ENCODE measurements at places on chromosomes 11 and 22.
A peak's percentile ranks its signal among the peaks of the same experiment; 100 is the strongest.

GRCh38 chr11:17077240-17077519 lies 287 bp downstream of the RPS13 start:
- DNase-seq, result no peak

DNA sequence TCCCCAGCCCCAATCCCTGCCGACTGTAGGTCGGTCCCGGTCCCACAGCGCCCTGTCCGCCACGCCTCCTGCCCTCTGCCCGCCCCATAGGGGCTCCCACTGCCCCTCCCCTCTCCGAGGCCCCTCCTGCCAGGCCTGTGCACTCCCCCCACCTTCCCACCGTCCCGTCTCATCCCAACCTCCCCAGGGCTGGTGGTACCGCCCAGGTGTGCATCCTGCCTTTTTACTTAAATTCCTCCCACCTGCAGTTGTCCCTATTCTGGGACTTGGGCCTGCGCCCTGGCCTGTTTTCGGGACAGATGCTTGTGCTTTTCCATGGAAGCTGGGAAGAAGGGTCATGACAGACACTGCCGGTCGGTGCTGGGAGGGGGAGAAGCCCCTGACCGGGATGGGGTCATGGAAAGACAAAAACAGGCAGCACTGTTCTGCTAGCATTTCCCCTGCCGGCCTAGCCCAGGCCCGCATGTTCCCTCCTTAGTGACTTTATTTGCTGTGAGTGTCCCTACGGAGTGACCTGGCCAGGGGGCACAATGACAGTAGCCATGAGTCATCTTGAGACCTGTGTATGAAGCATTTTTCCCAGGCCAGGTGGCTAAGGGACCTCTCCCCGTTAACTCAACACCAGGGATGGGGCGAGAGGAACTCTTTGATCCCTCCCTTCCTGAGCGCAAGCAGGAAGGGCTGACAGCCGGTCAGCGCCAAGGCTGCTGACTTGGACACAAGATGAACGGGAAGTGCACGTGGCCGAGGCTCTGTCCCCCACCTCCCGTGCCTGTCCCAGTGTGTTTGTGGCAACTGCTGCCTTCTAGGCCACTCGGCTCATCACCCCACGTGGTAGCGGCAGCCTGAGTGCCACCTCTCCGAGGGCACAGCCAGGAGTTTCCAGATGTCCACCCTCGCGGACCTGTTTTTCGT lies 7.1 kb downstream of the TBX1 start:
- DNase-seq, result no peak

DNA sequence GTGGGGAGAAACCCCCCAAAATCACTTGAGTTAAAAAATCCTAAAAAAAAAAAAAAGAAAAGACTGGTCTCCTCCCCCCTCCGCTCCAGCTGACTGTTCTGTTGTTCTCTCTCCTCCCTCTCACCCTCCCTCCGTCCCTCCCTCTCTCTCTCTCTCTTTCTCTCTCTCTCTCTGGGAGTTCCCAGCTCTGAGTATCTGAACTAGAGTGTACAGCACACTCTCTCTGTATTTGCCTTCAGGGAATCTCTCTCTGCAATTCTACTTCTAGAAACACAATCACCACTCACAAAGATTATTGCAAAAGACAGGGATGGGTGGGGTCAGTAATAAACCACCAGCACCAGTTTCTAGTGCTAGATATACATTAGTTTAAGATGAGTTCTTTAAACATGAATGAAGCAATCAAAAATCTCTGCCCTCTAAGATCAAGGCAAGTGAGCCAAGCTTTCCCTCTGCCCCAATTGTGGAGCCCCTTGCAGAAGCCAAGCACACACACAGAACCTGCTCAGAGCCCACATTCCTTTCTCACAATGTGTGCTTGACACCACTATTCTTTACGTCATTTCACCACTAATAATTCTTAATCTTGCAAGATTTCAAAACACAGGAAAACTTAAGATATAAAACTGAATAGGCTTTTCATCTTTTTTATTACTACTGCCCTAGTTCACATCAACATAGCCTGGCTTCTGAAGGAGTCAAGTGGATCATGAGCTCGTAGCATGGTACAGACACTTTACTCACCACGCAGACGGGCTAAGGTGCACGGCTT lies 133.5 kb downstream of the RBFOX2 start:
- peak; percentile 72 for DNase-seq

DNA sequence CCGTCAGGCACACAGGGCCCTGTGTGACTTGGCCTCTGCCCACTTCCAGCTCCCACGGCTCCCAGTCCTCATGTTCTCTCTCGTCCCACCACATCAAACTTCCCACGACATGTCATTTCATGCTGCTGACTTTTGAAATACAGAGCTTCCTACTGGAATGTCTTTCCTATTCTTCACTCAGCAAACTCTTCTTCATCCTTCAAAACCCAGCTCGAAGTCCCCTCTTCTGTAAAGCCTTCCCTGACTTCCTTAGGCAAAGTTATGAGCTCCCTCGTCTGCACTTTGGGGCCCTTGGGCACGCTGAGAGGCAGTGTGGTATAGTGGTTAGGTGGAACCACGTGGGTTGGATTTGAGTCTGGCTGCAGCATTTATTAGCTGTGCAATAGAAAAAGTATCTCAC lies 37.8 kb upstream of the EIF3D start:
- no peak for DNase-seq

GRCh38 chr22:40415531-40416266 lies 45.3 kb downstream of the SGSM3 start:
- DNase-seq, result no peak

GRCh38 chr11:10640308-10640707 lies 53.2 kb downstream of the IRAG1 start:
- DNase-seq, result no peak

- DNase-seq, result no peak
Observed at GRCh38 chr11:25910086-25910485, 421.8 kb upstream of the ANO3 start.

GRCh38 chr22:46147471-46148267 lies 2.7 kb upstream of the PPARA start:
- DNase-seq, result no peak

GRCh38 chr11:66834943-66835342 lies 8.3 kb upstream of the RCE1 start:
- DNase-seq, result no peak

- DNase-seq, result no peak
Observed at GRCh38 chr11:77088236-77089003, 14.2 kb upstream of the OMP start.
